Osteoblast (primary cell): ENCODE measurements at places on chromosomes 16 and 17. TPM values are rescaled to one million over a fixed set of nuclear protein-coding genes. Genes with fewer than 3 reads are reported as not detected.
A peak's percentile ranks its signal among the peaks of the same experiment; 100 is the strongest.

TPSD1 gene
- total RNA-seq = not detected in 2 replicates

KIF2B gene
- total RNA-seq = not detected in 2 replicates

DNA sequence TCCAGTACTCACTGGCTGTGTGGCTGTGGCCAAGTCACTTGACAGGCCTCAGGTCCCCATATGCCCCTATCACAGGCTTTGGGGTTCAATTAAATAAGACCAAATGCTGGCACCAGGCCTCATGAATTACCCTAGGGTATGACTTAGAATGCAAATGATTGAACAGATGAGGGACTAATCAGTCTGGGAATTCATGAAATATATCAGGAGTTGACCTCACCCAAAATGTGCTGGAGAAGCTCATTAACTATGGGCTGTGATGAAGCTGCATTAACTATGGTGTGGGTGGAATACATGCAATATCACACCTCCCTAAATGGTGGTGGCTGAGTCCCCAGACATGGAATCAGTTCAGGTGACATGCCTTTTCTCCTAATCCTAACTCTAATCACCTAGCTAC is 72.1 kb downstream of the DNAH3 start:
- no peak overlapping the region for H3K4me3 ChIP-seq
- no peak overlapping the region for H3K27ac ChIP-seq
- no peaks in the 10 kb centered on the region for H3K27me3 ChIP-seq
- no peak for DNase-seq

DNA sequence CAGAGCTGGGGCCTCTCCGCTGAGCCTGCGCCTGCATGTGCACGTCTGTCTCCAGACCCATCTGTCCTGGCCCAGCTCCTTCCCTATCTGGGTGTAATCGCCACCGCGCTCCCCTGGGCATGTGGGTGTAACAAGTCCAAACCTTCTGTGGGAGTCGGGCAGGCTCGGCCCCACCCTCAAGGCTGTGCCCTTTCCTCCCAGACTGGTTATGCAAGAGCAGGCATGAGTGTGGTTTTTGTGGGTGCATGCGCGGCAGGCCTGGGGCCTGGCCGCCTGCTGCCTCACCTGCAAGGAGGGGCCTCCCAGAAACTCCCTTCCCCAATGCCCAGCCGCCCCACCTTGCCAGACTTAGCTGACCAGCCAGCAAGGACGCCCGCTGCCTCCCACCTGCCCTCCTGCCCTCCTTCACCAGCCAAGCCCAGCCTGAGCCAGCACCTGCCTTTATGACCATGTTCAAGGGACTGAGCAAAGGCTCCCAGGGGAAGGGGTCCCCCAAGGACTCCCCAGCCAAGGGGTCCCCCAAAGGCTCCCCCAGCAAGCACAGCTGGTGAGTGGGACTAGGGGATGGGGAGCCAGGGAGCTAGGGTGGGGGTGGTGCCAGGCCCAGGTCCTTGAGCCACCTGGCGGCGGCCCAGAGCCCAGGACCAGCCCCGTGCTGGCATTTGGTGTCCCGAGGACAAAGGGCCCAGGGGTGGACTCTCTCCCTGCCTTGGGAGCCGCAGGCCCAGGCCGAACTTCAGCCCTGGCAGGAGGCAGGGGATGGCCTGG is at the start of gene EVPLL:
EVPLL (plus strand) TSS at position 342 of the 768 bp plus-strand sequence. CDS start 3,160 bp downstream, outside the sequence.
- no peak within 1 kb of the TSS for H3K4me3 ChIP-seq
- no peak for DNase-seq
- H3K27me3 ChIP-seq = peaks cover 6% of the 10 kb centered on the region
- no peaks in the 10 kb centered on the region for H3K4me1 ChIP-seq

DNA sequence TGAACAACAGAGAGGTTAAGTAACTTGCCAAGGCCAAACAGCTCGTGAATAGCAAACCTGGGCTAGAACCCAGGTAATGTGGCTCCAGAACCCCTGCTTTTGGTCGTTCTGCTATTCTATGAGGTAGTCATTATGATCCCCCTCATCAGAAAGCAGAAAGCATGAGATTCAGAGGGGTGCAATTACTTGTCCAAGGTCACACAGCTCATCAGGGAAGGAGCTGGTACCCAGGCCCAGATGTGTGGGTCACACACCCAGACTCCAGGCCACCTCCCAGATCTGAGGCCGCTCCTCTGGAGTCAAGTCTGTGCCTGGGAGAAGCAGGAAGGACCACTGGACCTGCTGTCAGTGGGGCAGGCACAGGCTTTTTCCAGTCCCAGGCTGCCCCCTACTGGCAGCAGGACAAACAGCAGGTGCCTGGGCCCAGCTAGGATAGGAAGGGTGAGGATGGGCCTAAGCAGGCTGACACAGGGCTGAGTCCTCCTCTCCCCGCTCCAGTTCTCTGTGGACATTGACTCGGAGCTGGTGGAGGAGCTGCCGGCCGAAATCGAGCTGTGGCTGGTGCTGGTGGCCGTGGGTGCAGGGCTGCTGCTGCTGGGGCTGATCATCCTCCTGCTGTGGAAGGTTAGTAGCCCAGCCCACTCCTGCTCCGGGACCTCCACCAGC is 7.8 kb upstream of the PDK2 start:
- H3K4me3 ChIP-seq = no peak overlapping the region
- H3K4me1 ChIP-seq = no peaks in the 10 kb centered on the region
- H3K27ac ChIP-seq = no peak overlapping the region
- peaks cover 72% of the 10 kb centered on the region for H3K36me3 ChIP-seq

GRCh38 chr16:82864332-82865040 is 237.7 kb downstream of the CDH13 start:
- no peaks in the 10 kb centered on the region for H3K36me3 ChIP-seq
- no peak overlapping the region for H3K4me3 ChIP-seq
- no peaks in the 10 kb centered on the region for H3K27me3 ChIP-seq
- no peak overlapping the region for H3K27ac ChIP-seq
- H3K4me1 ChIP-seq = no peaks in the 10 kb centered on the region

DNA sequence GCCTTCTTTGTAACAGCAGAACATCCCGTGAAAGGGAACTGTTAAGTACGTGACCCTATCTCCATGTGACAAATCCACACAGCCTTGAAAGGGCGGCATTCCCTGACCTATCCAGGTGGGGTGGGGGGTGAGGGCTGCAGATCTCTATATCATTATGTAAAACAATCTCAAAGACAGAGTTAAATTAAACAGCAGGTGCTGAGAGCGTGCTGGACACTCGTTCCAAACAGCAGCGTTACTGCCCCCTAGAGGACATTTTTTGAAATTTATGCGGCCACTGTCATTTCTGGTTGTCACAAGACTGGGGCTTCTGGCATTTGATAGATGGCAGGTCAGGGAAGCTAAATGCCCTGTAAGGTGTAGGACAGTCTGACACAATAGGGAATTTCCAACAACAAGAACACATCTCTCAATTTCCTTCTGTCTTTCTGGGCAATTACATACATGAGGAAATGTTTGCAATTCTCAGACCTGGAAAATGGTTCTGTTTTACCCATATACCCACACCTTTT is 6.7 kb upstream of the SLC25A39 start:
- H3K27me3 ChIP-seq = peaks cover 6% of the 10 kb centered on the region
- H3K4me3 ChIP-seq = no peak overlapping the region
- peaks cover 8% of the 10 kb centered on the region for H3K4me1 ChIP-seq
- peak; percentile 86 for DNase-seq

DNA sequence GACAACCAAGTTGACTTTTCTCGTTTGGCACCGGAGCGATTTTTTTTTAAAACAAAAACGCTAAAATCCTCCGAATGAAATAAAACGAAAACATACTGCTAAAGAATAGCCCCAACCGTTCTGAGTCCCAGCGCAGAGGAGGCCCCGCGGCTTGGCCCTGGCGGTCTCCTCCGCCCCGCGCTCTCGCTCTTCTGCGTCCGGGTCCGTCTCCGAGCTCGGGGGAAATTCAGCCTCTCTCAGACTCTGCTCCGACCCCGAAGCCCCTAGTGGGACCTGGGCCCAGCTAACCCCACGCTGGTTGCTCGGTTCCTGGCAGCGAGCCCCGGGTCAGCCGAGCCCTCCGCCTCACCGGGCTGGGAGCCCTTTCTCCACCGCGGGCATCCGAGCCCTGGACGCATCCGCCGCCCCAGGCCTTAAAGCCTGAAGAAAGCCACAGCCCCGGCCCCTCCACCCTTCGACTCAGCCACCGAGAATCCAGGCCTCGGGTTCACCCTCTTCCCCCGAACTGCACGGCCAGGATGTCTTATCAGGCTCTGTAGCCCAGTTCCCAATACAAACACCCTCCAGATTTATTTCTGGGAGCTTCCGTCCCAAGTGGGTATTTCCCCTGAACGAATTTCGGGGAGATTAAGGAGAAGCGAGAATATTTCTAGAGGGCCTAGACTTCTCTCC is 1.2 kb downstream of the TBX2 start:
- peak; percentile 98 for DNase-seq
- H3K36me3 ChIP-seq = peaks cover 29% of the 10 kb centered on the region
- peaks cover 36% of the 10 kb centered on the region for H3K4me1 ChIP-seq

GRCh38 chr17:8706431-8706830 is 38.2 kb downstream of the CCDC42 start:
- no peak overlapping the region for H3K4me3 ChIP-seq
- no peaks in the 10 kb centered on the region for H3K4me1 ChIP-seq
- H3K36me3 ChIP-seq = no peaks in the 10 kb centered on the region
- peaks cover 10% of the 10 kb centered on the region for H3K27me3 ChIP-seq

GRCh38 chr17:8875957-8876356 is 8.5 kb upstream of the PIK3R6 start:
- peaks cover 6% of the 10 kb centered on the region for H3K4me1 ChIP-seq
- H3K27ac ChIP-seq = no peak overlapping the region
- no peak overlapping the region for H3K4me3 ChIP-seq
